ENCODE measurements at places on chromosomes 4 and X.

DNA sequence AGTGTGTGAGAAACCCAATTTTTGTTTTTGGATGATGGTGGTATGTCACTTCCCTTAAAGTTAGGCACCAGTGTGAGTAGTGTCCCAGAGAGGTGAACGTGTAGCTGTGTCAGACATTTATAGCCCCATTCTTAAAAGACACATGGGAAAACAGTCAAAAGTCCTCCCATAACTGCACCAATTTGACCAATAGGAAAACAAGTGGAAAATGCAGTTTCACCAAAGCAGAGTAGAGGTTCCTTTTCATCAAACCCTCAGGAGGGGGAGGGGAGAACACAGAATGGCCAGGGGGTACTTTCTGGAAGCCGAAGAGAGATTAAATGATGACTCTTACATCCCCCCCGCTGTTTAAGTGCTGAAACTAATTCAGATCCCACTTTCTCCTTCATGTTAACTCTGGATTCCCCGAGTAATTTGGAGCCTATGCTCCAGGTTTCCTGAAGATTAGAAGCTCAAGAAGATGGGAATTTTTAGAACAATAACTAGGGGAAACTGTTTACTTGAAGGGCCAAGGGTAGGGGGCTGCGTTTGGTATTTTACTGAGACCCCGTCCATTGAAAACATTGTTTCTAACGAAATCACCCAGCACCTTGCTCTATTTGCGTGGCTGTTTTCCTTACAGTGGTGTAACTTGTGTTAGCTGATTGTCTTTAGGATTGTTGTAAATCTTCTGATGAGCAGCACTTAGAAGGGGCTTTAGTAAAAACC, 2.1 kb upstream of the LEF1 start:
- DNase-seq = no peak

DNA sequence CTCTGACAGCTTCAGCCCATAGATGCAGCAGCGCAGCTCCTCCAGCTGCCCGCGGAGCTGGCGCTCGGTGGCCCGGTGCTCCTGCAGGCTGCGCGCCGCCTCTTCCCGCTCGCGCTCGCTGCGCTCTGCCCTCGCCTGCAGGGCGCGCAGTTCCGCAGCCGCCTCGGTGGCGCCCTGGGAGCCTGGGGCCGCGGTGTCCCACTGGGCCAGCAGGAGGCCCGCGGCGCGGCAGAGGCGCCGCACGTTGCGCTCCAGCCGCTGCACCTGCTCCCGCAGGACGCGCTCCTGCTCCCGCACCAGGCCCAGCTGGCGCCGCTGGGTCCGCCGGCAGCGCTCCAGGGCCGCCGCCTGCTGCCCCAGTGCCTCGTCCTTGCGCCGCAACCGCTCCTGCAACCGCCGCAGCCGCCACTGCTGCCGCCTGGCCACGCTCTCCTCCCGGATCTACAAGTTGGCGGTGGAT, 10.1 kb downstream of the C4orf50 start:
- DNase-seq = no peak

DNA sequence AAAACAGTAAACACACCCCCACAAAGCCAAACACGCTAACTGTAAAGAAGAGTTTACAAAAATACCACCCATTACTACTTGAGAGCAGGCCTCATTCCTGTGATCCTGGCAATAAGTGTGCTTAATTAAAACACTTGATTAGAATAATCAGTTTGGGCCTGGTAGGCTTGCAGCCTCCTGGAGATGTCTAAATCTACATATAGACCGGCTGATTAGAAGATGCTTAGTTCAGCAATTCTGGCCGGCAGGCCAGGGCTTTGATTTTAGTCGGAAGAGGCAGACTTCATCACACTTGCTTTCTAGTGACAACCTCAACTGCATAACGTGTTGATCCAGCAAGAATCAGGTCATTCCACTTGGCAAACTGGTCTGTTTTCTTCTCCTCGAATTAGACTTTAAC, 114.0 kb downstream of the DCTD start:
- no peak for DNase-seq

GRCh38 chr4:161522031-161522430, 641.8 kb downstream of the FSTL5 start:
- DNase-seq = no peak

GRCh38 chr4:26489101-26489985, 941 bp downstream of the CCKAR start:
- no peak for DNase-seq

GRCh38 chrX:73868916-73869315, 305.9 kb downstream of the CHIC1 start:
- DNase-seq = no peak

Data from suppressor macrophage treated with lipopolysaccharide for 1 hour (primary cell).